ENCODE measurements at places on chromosomes 11 and 22.

GRCh38 chr11:93850594-93851018, at the start of gene VSTM5:
VSTM5 (minus strand) TSS chr11:93850618; CDS start chr11:93850502, 116 bp downstream.
- DNase-seq = no peak

- peak; percentile 72 for DNase-seq
Measured at GRCh38 chr11:128342511-128343134, 244.7 kb downstream of the ETS1 start.

GRCh38 chr11:5258543-5259262, 4.1 kb upstream of the HBG2 start:
- DNase-seq = no peak

DNA sequence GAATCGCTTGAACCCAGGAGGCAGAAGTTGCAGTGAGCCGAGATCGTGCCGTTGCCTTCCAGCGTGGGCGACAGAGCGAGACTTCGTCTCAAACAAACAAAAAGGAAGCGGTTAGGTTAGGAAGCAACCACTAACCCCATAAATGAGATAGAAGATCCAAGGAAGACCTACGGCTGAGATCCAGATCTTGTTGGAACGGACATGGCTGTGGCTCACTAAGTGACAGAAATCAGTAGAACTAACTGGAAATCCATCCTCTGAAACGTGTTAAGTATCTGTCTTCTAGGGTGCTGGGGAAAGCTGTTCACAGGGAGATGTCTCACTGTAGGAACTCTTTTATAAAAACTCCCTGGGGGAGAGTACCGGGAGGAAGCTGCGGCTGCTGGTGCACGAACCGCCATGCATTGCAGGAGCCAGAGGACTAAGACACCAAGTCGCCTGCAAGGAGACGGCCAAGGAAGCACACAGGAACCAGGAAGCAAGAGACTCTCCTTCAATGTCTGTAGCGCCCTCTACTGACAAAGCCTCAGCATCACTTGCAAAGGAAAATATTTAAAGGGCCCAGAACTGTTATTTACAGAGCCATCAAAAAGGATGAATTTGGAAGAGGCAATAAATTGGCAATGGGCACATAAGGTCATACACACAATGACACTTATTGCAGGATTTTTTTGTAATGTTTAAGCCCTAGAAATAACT, 16.9 kb upstream of the SPTY2D1 start:
- DNase-seq = peak; percentile 66

- peak; percentile 29 for DNase-seq
Measured at GRCh38 chr11:1706634-1707400, 9.8 kb downstream of the KRTAP5-6 start.

GRCh38 chr11:113163291-113164030, 150.9 kb upstream of the TTC12 start:
- DNase-seq = no peak

DNA sequence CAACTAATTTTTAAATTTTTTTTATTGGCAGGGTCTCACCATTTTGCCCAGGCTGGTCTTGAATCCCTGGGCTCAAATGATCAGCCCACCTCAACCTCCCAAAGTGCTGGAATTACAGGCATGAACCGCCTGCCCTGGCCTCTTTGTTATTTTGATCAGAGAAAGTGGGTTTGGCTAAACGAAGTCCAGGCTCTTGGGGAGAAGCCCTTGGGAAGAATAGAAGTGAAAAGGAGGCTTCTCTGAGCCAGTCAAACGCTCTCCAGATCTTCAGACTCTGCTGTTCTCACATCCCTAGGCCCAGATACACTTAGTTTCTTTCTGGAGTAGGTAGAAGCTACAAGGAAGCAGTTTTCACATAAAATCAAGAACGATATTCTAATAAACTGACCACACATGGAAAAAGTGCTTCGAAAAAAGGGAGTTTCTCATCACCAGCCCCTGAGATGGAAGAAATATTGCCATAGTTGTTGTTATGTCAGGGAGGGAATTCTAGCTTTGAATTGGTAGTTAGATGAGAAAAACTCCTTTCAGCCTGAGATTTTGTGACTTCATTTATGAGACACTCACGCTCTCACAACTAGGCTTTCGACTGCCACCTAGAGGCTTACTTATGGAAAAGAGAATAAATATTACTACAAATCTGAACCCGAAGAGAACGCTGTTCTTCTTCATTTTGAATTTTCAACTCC, 41.7 kb upstream of the AQP11 start:
- peak; percentile 57 for DNase-seq

All from CD4-positive, alpha-beta T cell treated with Interleukin-21 for 1 hour (primary cell).